ENCODE measurements at places on chromosomes 2 and 18.

GRCh38 chr2:1972422-1972821, 228.1 kb upstream of the PXDN start:
- DNase-seq: peak; percentile 76

GRCh38 chr2:223058952-223059716, 7.1 kb downstream of the KCNE4 start:
- no peak for DNase-seq

GRCh38 chr2:67996772-67997527, 65.9 kb downstream of the C1D start:
- no peak for DNase-seq

DNA sequence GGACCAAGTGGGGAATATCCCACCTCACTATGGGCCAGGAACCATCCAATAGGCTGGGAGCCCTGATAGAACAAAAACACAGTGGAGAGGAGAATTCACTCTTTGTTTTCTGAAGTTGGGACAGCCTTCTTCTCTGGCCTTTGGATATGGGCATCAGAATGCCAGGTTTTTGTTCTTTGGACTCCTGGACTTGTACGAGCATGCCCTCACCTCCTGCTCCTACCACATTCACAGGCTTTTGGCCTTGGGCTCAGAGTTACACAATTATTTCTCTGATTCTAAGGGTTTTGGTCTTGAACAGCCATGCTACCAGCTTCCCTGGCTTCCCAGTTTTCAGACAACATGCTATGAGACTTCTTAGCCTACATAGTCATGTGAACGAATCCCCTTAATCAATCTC, 732.9 kb upstream of the VRK2 start:
- DNase-seq: no peak

DNA sequence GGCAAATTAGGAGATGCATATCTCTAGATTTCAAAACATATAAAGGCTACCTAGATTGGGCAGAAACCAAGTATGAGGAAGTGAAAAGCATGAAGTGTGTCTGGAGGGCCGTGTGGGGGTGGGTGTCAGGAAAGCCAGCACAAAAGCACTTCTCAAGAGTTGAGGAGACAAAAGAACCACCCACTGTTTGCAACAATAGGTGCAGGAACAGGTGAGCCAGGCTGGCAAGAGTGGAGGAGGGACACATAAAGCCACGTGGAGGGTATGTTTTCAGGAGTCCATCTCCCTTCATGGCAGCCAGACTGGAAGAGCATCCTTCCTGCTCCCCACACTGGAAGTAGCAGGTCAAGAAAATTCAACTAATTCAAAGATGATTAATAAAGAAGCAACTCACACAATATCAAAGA, 96.4 kb downstream of the CERS6 start:
- no peak for DNase-seq

DNA sequence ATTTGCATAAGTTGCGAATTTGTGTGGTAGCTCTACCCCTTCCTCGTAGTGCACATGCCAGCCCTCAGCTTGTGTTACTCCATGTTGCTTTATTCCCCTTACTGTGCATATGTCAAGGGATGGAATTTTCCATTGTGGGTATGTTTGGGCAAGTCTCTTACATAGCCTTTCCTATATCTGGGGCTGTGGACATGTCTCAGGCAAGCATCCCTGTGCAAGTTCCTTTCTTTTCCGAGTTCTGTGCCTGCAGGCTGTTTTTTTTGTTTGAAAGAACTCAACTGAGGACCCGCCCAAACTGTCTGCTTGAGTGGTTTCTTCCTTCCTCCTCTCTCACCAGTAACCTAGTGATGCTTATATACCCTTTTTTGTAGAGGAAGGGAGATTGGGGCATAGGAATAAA, 1739.1 kb upstream of the PIK3C3 start:
- no peak for DNase-seq

DNA sequence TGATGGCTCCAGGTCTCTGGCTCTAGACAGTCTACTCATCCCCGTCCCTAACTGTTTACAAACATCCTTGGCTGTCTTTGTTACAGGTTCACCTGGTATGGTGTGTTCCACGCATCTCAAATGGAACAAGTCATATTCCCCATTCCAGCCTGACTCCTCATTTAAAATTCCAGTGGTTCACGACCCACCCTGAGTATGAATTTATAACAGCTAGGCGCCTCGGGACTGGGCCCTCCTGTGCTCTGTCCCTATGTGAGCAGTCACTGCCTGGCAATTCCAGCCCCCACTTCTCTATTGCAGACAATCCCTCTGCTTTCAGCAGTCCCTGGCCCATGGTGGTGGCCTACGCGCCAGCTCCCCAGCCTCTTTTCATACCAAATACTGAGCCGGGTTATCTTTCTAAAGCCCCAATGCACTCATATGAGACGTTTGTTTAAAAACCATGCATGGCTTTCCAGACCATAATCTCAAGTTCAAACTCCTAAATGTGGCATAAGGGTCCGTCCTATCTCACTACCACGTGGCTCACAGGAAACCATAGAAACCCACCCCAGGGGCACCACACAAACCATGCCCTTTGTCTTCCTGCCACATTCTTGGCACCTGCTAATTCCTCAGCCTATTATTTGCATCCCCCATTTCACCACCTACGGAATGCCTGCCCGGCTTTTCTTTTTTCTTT, 1.6 kb downstream of the SERPINB8 start:
- DNase-seq: no peak

GRCh38 chr18:58572680-58573079, 56.2 kb downstream of the ALPK2 start:
- no peak for DNase-seq

- no peak for DNase-seq
Measured at GRCh38 chr2:218547978-218548377, 20.2 kb downstream of the USP37 start.

GRCh38 chr2:173884025-173884802, 81.0 kb downstream of the SP3 start:
- DNase-seq: peak; percentile 30

DNA sequence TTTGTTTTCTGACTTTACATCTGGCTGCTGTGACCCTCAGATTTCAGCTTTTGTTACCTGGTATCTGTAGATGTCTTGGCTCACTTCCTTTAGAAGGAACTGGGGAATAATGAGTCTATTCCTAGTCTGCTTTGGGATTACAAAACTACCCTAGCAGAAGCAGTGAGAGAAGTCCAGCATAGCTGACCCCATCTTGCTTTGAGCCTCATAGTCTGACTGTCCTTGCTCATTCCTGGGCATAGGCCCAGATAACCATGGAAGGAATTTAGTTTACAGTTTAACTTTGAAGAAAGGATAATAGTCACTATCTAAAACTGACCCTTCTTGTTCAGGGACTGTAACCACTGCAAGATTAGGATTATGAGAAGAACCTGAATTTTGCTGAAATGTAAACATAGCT, 163.0 kb upstream of the HNMT start:
- no peak for DNase-seq

GRCh38 chr2:224134003-224134734, 95.1 kb upstream of the SERPINE2 start:
- no peak for DNase-seq

DNA sequence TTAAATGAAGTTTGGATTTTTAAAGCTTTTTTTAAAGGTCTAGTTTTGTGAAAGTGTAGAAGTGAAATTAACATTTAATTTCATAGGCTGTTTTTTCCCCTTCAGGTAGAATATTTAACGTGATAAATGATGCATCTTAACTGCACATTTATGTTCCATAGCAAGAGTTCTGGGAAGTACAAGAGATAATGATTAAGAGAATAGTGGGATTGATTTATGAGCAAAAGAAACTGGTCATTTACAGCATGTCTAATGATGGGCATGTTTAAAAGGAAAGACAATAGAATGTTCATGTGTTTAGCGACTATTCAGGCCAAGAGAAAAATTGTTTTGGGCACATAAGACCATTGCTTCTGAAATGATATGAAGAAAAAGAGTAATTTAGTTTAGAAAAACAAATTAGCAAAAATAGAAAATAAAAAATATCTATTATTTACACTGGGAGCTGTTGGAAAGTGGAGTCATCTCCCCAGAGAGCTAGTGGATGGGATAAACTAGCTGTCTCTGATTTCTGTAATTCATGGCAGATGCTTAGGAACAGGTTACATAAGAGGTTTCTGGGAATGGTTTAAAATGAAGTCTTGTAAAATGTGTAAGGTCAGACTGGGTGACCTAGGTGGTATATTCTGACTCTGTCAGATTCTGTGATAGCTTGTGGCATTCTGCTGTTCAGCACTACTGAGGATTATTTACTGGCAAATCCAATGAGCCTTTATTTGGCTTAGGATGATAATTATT, 60.7 kb downstream of the WDR7 start:
- DNase-seq: peak; percentile 9

GRCh38 chr2:224198436-224198835, 159.3 kb upstream of the SERPINE2 start:
- no peak for DNase-seq

Data from G401 (cell line).